Caudate nucleus (tissue), 63 donors: ENCODE measurements at places on chromosomes 13 and 19.
A peak's percentile ranks its signal among the peaks of the same experiment; 100 is the strongest.

- no peak for DNase-seq
Measured at GRCh38 chr13:29227576-29227975, 367.9 kb downstream of the SLC7A1 start.

GRCh38 chr13:80338781-80339562, 2.0 kb downstream of the SPRY2 start:
- peak; percentile 59 for DNase-seq

DNA sequence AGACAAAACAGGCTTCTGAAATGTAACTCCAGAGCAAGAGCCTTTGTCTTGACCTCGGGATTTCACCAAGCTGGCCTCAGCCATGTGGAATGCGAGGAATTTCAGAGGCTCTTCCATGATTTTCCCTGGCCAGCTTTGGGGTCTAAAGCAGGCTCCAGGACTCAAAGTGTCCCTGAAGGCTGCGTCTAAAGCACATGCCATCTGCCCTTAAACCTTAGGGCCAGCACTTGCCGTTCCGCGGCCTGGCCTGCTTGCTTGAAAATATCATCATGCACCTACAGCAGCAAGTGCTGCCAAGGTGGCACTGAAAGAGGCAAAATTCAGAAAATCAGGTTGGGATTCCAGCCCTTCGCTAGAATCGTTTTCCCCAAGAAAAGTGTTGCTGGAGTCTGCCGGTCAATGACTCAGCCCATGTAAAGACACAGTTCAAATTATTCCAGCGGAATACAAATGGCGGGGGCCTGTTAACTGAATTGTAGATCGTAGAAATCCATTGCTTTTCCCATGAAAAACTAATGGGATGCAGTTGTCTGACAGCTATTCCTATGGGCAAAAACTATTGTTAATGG, 105.7 kb upstream of the RAP2A start:
- DNase-seq = no peak

- DNase-seq = no peak
Measured at GRCh38 chr13:102933122-102933521, 87.3 kb downstream of the ERCC5 start.

GRCh38 chr19:2806736-2807378, 12.8 kb upstream of the ZNF554 start:
- no peak for DNase-seq

- DNase-seq = no peak
Measured at GRCh38 chr19:29404951-29405727, 120.7 kb upstream of the VSTM2B start.

DNA sequence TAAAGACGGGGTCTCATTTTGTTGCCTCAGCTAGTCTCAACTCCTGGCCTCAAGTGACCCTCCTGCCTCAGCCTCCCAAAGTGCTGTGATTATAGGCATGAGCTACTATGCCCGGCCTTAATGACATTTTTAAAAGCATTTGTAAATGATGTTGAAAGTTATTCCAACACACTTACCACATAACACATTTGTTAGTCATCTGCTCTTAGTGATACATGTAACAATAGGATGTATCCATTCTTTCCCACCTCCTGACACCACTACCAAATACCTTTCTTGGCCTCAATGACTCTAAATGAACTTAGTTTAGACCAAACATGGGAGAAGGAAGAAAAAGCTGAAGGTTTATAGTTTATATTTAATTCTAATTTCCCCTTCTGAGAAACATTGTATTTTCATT, 59.8 kb upstream of the MEDAG start:
- DNase-seq = no peak

- DNase-seq = no peak
Measured at GRCh38 chr13:94947965-94948371, 235.6 kb upstream of the SOX21 start.

DNA sequence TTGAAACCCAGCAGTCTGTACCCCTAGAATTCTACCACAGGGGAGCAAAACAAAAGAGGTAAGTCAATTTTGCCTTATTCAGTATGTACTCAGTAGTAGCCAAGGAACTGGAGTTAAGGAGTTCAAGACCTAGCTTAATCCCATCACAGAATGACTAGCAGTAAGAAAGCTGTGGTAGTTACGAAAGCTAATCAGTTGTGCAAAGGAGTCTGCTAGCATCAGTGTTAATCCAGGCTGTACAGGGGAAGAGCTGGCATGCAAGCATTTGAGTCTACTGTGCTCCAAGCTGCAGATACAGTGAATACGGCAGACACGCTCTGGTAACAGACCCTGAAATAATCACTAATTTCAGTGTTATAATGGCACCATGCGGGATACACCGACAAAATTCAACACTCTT, 4.7 kb downstream of the DNMT1 start:
- no peak for DNase-seq

GRCh38 chr13:82963226-82964099, 918.8 kb downstream of the SLITRK1 start:
- DNase-seq = no peak

DNA sequence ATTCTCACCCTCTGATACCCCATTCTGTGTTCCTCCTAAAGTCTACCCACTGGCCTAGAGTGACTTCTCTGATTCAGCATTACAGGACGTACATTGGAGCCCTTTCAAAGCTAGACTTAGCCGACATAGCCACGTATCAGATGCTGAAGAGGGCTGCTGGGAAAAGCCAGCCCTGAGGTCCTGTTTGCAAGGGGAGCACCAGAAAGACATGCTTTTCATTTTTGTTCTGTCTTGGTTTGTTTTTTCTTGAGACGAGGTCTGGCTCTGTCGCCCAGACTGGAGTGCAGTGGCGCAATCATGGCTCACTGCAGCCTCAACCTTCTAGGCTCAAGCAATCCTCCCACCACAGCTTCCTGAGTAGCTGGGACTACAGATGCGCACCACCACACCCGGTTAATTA, 6.3 kb upstream of the ZSWIM4 start:
- no peak for DNase-seq

DNA sequence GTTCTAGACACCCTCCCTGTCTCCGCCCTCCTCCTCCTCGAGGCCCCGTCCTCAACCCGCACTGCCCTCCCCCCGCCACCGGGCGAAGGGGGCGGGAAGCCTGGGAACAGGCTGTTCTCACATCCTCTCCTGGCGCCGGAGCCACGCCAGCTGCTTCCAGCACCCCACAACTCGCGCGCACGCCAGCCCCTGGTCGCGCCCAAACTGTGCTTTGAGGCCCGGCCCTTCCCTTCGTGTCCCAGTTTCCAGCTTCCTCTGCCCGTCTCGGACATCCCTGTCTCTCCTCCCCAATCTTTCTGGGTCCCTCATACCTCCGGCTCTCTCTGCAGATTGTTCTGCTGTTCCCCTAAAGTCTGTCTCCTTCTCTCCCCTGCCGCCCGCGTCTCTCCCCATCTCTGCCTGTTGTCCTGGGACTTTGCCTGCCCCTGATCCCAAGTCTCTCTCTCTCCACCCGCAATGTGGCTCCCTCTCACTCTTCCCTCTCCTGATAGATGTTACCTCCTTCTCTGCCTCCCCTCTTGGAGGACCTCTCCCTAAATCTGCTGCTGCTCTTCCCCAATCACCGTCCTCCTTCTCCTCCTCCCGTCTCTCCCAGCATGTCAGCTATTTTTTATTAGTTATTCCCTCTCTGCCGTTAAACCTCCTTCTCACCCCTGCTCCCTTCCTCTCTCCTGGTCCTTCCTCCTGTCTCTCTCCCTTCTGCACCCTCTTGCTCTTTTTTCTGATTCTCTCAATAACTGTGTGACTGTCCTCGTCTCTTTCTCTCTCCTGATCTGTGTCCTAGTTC, 14.2 kb downstream of the DPF1 start:
- DNase-seq = peak; percentile 77

- DNase-seq = no peak
Measured at GRCh38 chr13:19670147-19670546, 36.7 kb downstream of the MPHOSPH8 start.

- no peak for DNase-seq
Measured at GRCh38 chr19:13094771-13095392, 7.8 kb downstream of the LYL1 start.

GRCh38 chr19:58555920-58556621, 1.2 kb upstream of the CHMP2A start:
- no peak for DNase-seq

DNA sequence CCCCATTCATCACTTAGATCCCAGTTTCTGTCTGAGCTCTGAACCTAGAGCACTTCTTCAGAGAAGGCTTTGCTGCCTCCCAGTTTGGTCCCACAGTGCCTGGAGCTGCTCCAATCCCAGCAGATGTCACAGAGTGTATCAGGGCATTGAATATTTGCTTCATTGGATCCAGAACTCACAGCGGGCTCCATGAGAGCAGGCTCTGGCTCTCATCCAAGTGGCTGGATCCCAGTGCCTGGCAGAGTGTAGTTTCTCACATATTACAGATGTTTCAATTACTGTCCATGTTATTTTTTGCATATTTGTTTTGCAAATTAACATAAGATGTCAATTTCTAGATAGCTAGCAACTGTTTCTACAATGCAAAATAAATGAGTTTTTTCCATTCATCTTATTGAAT, 50.6 kb downstream of the MYO16 start:
- DNase-seq = no peak

DNA sequence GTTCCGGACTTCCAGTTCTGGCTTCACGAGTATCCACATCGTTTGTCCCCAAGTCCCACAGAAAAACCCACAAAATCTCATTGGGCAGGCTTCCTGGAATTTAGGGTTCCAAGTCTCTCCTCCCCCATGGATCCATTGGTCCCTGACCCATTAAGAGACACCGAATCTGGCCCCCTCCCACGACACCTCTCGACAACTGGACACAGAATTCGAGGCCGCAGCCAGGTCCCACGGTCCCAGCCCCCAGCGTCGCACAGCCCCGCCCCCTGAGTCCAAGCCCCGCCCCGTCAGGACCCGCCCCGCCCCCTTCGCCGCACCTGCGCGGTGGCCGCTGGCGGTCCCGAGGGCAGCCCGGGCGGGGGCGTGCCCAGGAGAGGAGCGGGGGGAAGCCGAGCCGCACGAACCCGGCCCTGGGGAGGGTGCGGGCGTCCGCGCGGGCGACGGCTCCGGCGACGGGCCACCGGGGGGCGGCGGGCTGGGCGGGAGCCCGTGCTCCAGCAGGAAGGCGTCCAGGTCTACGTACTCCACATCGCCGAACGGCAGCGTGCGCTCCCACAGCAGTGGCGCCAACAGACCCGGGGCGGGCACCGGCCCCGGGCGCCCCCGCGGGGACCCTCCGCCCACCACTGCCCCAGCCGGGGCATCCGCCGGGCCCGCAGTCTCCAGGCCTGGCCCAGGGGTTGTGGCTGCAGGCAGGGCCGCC, 1.8 kb downstream of the DBP start:
- DNase-seq = peak; percentile 58

DNA sequence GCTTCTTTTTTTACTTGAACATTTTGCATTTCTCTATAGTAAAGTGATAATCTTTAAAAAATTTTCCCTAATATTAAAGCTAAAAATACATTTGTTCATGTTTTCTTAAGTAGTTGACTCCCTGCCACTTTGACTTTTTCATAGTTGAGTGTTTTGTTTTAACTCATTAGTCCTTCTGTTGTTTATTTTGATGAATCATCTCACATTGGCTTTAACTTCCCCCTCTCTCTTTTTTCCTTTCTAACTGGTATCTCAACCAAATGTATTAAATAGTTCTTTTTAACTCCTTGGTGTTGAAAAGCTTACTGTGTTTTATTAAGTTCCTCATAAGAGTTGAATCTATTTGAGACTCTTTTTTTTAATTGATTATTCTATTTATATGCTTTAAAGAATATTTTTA, 2.8 kb downstream of the TNFSF13B start:
- DNase-seq = no peak

- DNase-seq = no peak
Measured at GRCh38 chr13:63393112-63393511, 1977.5 kb upstream of the PCDH20 start.

GRCh38 chr13:39656325-39656677, 839 bp downstream of the COG6 start:
- no peak for DNase-seq

- DNase-seq = no peak
Measured at GRCh38 chr13:97284558-97284957, 62.4 kb downstream of the MBNL2 start.

DNA sequence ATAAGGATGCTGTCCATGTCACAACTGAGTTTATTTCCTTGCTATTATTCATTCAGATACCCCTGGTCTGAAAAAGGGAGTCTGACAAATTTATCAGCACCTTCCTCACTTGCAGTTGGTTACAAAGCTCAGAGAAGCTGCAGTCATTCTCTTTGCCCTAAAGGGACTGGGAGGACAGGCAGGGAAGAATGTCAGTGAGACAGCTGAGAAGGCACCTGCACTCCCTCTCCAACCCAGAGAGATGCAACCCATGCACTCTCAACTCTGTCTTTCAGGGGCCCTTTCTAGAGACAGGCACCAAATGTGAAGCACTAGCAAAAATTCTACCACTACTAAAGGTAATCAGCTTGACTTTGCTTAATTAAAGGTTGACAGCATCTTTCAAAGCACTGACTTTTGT, 83.3 kb downstream of the CRYL1 start:
- no peak for DNase-seq

- no peak for DNase-seq
Measured at GRCh38 chr13:73210218-73210883, 151.5 kb downstream of the KLF5 start.

DNA sequence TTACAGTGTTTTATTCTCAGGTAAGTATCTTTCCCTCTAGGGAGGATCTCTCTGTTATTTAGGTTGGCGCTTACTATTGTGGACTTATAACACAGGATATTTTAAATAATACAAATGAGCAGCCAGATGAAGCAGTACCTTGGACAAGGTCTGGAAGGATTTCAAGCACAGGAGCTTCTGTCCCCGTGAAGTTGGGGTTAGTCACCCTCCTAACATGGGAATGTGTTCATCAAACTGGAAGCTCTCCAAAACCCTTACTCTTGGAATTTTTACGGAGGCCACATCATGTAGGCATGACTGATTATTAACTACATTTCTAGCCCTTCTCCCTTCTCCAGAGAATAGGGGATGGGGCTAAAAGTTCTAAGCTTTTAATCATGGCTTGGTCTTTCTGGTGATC, 38.3 kb upstream of the SPRY2 start:
- no peak for DNase-seq

- peak; percentile 5 for DNase-seq
Measured at GRCh38 chr13:99496184-99497142, 4.8 kb upstream of the TM9SF2 start.

GRCh38 chr19:2235381-2236063, 607 bp downstream of the PLEKHJ1 start:
- DNase-seq = no peak
